ENCODE measurements at places on chromosomes 6 and 20.

DNA sequence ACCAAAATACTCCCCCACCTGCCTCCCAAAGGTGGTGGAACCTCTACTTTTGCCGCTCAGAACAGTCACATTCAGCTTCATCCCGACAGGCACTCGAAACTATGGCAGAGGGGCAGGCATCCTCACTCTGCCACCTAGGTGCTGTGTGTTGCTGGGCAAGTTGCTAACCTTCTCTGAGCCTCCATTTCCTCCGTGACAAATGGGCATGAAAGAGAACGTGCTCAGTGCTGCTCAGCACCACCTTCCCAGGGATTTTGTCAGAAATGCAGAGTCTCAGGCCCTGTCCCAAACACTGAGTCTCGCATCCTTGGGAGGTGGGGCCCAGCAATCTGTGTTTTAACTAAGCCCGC is 18.1 kb downstream of the ANKRD60 start:
- no peak for DNase-seq

GRCh38 chr20:41047975-41048305 is 19.3 kb downstream of the TOP1 start:
- DNase-seq, result no peak

DNA sequence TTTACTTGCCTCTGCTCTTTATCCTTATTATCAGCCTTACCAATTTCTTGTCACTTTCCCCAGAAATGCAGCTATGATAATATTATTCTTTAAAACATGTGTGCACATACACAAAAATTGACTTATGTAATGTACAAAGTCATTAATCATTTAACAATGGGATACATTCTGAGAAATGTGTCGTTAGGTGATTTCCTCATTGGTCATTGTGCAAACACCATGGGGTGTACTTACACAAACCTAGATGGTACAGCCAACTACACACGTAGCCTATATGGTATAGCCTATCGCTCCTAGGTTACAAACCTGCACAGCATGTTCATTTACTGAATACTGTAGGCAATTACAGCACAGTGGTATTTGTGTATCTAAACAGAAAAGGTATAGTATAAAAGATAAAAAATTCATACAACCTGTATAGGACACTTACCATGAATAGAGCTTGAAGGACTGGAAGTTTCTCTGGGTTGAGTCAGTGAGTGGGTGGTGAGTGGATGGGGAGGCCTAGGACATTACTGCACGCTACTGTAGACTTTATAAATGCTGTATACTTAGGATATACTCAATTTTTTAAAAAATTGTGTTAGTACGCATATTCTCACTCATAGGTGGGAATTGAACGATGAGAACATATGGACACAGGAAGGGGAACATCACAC is 56.9 kb downstream of the HIVEP1 start:
- no peak for DNase-seq

DNA sequence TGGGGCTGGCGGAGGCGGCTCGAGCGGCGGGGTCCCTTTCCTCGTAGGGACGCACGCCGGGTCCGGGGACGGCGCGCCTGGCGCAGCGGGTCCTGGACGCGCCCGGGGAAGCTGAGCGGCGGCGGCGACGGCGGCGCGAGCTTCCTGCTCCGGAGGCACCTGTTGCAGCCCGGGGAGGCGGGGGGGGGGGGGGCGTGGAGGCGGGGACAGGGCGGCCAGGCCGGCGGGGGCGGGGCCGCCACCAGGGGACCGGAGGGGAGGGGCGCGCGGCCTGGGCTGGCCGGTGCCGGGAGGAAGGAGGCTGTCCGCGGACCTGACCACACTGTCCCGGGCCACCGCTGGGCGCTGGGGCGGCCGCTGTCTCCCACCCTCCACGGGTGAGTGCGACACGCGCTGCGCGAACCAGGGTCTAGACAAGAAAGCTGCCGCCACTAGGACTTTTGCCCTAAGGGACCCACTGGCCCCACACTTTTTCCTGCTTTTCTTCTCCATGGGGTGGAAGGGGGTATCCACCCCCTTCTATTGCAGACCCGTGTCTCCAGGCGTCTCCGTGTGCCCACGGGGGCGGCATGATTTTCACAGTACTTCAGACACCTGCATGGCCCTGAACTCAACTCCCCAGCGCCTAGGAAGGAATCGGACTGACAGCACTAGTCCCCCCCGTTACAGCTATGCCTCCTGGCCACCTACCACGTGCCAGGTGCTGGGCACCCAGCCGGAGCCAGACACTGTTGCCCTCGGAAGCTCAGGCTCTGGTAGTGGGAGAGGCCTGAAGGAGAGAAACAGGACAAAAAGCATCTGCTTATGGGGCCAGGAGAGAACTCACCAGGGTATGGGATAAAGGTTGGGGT is at the start of gene NFATC2:
Gene NFATC2, minus strand, starts transcription at position 149 of the 851 bp plus-strand sequence. CDS start 220 bp downstream, outside the sequence.
- no peak for DNase-seq

DNA sequence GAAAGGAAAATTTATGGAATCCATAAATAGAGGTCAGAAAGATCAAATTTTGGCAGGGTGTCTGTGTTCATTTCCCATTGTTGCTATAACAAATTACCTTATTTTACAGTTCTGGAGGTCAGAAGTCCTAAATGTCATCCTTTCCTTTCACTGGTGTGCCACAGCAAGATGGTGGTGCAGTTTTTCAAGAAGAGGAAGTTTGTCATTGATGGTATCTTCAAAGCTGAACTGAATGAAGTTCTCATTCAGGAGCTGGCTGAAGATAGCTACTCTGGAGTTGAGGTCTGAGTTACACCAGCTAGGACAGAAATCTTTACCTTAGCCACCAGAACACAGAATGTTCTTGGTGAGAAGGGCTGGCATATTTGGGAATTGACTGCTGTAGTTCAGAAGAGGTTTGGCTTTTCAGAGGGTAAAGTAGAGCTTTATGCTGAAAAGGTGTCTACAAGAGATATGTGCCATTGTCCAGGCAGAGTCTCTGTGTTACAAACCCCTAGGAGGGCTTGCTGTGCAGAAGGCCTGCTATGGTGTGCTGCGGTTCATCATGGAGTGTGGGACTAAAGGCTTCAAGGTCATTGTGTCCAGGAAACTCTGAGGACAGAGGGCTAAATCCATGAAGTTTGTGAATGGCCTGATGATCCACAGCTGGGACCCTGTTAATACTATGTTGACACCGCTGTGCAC is 7.2 kb upstream of the CCNC start:
- no peak for DNase-seq

DNA sequence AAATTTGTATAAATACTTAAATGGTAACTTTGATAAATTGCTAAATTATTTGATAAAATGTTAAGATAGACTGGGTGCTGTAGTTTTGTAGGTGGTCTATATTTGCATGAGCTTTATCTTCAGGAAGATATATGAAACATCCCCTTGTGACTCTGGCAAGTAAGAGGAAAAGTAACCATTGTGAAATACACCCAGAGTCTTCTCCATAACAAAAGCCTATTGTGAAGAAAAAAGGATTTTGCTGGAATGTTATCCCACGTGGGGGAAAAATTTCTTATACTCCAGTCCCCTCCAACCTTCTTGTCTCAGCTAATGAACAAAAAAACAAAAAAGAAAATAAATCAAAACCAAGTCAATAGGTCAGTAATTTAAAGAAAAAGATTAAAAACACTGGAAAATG is 600.7 kb downstream of the HDGFL1 start:
- DNase-seq, result no peak

DNA sequence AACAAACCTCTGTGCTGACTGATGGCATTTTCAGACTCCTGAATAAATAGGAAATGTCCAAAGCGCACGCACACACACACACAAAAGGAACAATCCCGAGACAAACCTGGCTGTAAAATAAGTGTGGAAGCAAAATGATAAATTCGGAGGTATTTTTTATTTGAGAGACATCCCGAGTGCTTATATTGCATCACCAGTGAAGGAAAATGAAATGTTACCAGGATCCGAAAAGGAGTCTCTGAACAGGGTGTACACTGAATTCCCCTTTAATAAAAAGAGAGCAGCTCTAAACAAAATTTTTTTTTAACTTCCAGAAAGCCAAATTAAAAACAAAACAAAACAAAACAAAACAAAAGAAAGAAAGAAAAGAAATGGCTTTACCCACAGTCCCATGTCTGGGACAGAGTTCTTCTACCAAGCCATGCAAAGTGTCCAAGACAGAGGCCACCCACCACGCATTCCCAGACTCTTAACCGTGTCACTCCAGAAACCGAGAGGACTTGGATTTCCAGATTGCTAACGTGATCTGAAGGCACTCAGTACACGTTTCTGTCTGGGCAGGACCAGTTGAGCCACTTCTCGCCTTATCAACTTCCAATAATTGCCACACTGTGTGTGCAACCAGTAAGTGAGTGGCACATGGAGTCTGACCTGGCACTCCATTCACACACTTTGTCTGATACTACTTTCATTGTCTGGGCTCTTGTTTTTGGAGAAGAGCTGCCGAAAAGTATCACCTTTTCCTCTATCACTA is 817 bp downstream of the ME1 start:
- DNase-seq, result no peak

DNA sequence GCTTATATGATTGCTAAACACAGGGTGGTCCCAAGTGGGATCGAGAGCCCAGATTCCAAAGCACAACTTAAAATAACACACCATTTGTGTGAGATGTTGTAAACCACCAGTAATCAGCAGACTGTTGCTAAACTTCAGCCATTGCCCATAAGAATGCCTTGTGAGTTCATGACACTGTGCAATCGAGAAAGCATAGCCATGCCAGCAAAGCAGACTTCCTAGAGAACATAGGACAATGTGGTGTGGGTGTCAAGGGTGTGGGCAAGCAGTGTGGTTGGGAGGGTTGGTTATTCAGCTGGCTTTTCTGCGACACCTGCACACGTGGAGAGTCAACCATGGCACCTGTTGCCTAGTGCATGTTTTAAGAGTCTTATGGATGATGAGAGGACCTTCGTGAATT is 16.1 kb upstream of the CALHM6 start:
- DNase-seq, result no peak

GRCh38 chr6:133101790-133102189 is 139.4 kb upstream of the EYA4 start:
- no peak for DNase-seq

GRCh38 chr6:136586295-136586694 is 36.1 kb upstream of the MAP7 start:
- no peak for DNase-seq

GRCh38 chr6:28402197-28402596 is 2.6 kb upstream of the ZSCAN12 start:
- no peak for DNase-seq

DNA sequence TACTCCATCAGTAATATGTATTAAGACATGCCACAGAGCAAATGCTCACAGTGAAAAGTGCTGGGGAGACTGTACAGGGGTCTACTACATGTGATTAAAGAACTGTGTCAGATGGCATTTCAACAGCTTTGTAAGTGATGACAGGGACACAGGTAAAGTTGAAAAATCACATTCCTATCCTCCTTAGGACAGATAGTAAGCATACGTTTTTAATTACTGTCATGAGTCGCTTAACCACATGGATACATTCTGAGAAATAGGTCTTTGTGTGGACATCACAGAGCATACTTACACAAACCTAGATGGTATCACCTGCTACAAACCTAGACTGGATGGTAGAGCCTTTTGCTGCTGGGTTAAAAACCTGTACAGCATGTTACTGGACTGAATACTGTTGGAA is 645.8 kb upstream of the AGPAT4 start:
- DNase-seq, result no peak

DNA sequence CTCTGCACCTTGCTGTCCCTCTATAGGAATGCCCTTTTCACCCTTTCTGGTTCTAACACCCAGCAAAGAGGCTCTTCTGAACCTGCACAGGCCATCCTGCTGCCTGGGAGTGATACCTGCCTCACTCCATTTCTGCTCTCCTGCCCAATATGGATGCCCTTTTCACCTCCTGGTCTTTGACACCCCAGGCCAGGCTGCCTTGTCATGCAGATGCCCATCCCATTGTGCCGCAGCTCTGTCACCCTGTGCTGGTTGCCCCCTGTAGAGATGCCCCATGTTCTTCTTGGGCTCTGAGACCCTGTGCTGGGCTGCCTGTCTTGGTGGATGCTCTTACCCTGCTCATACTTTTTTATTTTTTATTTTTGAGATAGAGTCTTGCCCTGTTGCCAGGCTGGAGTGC is 95.3 kb downstream of the CDKAL1 start:
- no peak for DNase-seq

GRCh38 chr6:113299531-113299930 is 557.6 kb upstream of the MARCKS start:
- DNase-seq, result no peak

DNA sequence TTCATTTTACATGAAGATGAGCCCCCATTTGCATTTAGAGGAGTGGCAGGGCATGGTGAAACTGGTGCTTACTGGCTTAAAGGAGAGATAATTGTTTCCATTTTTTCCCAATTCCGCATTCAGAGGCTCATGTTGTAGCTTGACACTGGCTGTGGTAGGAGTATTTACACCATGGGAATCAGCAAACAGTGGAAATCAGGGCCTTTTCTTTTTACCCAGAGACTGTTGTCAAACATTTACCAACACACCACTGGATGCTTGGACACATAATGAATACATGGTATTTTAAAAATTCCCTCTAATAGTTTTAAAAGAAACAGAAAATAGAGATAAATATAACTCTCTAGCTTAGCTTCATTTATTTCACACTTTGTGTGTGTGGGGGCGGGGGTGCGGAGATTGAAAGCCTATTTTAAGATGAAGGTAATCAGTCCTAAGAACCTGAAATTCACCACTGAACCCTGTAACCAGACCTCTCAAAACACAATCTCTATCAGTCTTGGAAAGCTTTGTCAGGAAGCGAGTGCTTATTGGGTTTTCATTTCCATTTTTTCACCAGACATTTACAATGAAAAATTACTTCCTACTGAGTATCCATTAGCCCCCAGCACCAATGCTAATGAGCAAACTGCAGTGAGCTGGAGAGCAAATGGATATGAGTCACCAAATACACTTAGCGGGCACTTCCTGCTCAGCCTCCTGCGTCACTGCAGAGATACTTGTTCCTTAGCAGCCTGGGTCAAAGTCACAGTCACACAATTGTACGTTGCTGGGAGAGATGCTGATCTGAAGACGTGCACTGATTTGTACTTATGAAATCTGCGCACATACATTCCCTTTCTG is 532.0 kb downstream of the BCKDHB start:
- no peak for DNase-seq

- no peak for DNase-seq
Measured at GRCh38 chr6:124780623-124781022, 181.6 kb upstream of the RNF217 start.

DNA sequence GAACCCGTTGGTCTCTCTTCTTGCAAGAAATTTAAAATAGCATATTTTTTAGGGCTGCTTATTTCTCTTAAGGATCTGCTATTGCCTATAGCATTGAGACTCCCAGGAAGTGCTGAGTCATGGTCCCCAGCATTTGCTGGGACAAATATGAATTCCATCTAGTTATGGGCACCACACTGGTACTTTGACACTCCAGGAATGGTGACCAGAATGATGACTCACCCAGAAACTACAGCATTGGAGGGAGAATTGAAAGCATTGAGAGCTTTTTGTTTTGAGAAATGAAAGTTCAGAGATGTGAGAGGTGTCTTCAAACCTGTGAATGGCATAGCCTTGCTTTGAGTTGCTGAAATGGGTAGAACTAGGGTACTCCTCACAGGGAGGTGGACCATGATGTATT is 699.7 kb downstream of the DHX35 start:
- DNase-seq, result no peak

All from esophagus squamous epithelium (tissue), 5 donors.